ENCODE measurements at places on chromosomes 11 and 22.

DNA sequence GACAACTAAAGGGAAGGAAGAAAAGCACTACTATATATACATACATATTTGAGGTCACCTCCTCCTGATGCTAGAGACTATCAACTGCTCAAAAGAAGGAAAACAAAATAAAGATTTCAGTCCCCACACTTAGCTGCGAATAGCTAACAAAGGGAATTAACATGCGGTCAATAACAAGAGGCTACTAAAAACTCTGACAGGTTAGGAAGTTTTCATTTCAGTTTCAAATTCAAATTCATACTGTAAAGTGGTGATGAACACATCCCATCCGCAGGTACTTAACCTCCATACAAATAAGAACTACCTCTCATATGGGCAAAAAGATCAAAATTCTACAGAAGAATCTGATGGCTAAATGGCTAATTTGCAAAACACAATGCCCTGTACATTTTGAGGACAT, 2.6 kb downstream of the NAP1L4 start:
- DNase-seq, result no peak

- DNase-seq, result no peak
Observed at GRCh38 chr11:7533199-7534041, 19.6 kb downstream of the PPFIBP2 start.

DNA sequence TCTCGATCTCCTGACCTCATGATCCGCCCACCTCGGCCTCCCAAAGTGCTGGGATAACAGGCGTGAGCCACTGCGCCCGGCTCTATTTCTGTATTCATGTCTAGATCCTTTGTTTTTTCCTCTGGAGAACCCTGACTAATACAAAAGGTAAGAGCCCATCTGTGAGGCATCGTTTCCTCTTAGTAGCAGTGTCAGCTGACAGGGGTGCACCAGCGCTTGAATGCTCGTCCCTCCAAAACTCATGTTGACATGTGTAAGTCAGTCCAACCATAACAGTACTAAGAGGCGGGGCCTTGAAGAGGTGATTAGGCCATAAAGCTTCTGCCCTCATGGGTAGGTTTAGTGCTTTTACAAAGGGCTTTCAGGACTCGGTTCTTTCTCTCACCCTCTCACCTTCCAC, 470.1 kb upstream of the B3GAT1 start:
- no peak for DNase-seq

GRCh38 chr22:29136782-29137700, 64.2 kb downstream of the KREMEN1 start:
- no peak for DNase-seq

- peak; percentile 26 for DNase-seq
Observed at GRCh38 chr22:41687901-41688364, 734 bp downstream of the SNU13 start.

- DNase-seq, result peak; percentile 38
Observed at GRCh38 chr11:66070604-66071380, 720 bp downstream of the PACS1 start.

GRCh38 chr22:33380789-33381530, 322.8 kb upstream of the SYN3 start:
- DNase-seq, result peak; percentile 7

DNA sequence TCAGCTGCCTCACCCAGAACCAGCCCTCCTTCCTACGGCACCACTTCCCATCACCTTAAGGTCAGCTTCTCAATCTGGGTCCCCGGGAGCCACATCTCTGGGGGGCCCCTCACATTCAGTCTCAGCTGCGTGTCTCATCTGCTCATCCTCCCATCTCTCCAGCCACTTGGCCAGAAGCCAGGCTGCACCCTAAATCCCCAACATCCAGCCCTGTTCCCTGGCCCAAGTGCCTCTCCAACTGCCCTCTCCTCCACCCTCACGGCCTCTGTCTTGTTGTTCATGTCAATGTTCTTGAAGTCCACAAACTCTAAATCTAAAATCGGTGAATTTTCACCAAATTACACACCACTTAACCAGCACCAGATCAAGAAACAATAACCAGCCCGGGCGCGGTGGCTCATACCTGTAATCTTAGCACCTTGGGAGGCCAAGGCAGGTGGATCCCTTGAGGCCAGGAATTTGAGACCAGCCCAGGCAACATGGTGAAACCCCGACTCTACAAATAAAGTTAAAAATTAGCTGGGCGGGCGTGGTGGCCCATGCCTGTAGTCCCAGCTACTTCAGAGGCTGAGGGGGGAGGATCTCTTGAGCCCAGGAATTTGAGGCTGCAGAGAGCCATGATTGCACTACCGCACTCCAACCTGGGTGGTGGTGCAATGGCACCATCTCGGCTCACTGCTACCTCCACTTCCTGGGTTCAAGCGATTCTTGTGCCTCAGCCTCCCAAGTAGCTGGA, 33.7 kb downstream of the A4GALT start:
- no peak for DNase-seq

DNA sequence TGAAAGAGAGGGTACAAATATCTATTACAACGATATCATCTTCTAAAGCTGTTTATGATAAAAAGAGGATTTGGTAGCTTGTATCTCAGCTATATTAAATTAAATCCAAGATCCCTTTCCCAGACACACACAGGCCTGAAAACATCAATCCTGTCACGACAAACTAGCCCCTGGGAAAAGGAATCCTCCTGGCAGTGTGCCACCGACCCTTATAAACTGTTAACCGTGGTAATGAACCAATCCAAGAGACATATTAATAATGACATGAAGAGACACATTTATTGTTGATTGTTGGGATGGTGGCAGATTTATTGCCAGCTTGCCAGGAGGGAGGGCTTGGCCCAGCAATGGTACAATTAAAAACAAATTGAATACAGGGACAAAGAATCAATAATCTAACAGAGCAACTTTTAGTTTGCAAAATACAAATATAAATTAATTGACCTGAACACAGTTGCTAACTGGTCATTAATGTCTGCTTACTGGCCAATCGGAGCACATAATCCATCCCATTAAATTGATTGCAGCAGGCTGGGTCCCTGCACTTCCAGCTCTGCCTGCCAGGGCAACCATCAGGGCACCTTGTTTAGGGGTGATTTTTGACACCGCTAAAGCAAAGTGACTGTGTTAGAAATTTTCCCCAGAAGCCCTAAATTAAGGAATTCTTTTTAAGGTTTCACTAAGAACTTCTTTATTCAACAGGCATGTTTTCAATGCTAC, 887.6 kb downstream of the OPCML start:
- DNase-seq, result no peak

GRCh38 chr22:41406410-41406809, 24.7 kb downstream of the TEF start:
- no peak for DNase-seq

DNA sequence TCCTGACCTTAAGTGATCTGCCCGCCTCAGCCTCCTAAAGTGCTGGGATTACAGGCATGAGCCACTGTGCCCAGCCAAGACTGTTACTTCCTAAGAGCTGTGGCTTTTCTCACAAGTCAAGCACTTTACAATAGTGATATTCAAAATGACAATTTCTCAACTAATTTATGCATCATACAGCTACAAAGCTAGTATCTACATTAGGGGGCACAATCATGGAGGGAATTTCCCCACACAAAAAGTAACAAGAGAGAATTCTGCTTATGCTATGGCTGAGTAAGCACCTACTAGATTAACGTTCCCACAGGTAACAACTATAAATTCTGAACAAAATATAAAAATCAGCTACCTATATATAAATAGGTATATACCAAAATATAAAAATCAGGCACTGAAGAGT, 72.7 kb downstream of the SBF2 start:
- DNase-seq, result no peak

DNA sequence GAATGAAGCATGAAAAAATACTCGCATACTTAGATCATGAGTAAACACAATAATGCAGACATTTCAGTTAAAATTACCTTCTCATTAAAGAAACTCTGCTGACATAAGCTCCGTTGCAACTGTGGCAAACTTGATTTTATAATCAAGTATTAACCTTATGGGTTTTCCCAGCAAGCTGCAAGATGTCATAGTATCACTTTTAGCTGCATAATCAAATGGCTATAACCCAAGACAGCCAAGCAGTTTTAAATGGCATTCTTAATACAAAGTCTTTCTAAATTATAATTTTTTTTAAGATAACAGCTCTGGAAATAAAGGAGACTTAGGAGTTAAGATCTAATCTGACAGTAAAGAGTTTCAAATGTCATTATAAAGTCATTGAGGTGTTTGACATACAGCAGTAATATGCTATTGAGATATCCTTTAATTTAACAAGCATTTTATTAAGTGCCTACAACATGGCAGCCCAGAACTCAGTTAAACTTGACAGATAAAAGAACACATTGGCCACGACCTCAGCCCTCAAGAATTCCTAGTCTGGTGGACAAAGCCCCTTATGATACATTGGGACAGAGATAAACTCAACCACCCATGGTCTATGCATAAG, 163.1 kb upstream of the FAT3 start:
- no peak for DNase-seq

DNA sequence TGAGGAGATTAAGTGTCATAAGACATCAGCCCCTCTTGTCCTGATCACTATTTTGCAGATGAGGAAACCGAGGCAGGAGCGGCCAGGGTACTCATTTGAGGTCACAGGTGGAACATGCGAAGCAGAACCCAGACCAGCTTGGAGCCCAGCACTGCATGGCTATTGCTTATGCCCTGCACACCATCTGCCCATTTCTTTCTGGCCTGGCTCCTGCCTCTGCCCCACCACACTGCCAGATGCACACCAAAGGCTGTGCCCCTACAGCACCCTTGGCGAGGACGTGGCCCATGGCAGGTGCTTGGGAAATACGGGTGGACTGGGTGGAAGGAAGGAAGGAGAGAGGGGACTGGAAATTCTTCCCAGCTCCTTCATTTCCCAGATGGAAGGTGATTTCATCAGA, 222.9 kb downstream of the CTTN start:
- no peak for DNase-seq

- DNase-seq, result no peak
Observed at GRCh38 chr11:128548649-128549255, 38.6 kb downstream of the ETS1 start.

DNA sequence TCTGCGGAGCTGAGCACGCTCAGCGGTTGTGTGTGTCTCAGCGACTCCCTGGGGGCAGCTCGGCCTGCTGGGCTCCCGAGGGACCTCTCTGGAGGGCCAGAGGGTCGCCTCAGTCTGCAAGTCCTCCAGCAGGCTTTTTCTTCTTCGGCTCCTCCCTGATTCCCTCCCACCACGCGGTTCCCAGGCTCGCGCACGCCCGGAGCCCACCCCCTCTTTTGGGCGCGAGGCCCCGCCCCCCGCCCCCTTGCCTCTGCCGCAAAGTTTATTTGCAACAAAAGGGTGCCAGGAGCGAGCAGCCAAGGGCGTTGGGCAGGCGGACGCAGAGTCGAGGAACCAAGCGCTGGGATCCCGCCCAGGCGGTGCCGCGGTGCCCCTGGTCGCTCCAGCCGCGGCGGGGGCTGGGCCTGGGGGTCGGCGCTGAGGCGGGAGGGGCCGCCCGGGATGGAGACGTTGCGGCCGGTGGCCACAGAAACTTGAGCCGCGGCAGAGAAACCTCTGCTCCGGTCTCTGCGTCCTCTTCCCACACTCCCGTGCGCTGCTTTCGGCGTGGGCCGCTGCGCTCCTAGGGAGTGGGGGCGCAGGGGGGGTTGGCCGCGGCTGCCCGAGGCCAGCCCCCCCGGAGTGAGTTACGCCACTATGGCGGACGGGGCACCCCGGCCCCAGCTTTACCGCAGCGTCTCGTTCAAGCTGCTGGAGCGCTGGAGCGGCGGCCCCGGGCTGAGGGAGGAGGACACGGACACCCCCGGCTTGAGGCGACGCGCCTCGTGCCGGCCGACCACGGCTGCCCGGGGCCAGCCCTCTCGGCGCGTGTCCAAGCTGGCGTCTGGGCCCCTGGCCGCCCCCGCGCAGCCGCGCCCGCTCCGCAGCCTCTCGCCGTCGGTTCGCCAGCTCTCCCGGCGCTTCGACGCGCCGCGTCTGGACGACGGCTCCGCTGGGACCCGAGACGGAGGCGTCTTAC, at the start of gene ARHGEF17:
ARHGEF17 (plus strand) TSS at position 274 of the 958 bp plus-strand sequence; CDS start at position 637, 363 bp downstream.
- peak; percentile 77 for DNase-seq

DNA sequence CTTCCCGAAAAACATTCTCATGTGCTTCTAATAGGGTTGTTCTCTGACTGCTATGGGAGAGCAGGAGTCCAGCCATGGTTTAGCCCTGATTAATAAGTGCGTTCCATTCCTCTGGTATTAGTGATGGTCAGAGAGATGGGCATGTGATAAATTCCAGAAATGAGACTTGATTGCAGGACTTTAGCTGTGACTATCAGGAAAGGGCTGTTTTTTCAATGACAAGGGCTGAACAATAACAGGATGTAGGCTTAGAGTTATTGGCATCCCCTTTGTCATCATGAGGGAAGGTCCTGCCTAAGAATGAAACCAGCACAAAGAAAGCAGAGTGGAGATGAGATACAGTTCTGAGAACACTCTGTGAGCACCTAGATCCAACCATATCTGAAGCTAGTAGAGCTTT, 494.6 kb downstream of the MIAT start:
- DNase-seq, result no peak

DNA sequence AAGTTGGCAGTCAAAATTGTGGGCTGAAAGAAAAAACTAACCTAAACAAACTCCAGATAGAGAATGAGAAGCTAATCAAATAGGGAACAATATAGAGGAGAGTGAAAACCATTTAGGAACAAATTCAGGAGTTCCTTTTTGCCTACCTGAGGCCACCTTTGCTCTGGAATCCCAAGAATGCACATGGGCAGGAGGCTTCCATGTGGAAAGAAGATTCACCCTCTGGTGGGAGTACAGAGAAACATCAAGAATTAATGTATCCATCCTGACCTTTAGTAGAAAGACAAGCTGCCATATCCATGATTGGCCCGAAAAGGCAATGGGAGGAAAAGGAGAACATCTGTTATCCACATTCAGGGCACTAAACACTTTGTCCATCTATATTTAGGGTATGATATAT, 35.0 kb upstream of the MRGPRX1 start:
- no peak for DNase-seq

DNA sequence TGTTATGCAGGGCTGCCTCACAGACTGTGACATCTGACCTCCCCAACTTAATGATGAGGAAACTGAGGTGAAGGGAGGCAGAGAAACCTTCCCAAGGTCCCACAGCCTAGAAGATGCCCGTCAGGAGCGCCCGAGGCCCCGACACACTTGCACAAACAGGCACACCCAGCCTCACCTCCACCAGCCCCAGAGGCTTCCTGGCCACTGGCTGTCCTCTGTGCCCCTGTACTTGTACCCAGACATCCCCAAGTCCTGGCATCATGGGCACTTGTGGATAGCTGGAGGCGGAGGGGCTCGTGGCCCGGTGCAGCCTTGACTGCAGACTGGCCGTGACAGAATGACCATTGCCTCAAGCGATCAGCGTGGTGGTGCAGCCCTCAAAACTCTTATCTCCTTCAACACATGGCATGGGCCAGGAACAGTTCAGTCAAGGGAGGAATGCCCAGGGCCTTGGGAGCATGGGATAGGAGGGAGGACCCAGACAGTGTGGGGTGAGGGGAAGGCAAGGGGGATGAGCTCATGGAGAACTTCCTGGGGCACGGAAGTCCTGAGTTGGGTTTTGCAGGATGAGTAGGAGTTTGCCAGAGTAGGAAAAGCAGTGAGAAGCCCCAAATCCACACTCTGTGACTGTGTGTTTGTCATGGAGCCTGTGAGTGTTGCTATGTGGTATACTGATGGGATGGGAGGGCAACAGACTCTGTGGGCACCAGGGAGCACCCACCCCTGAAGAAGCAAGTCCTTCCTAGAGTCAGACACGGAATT, 25.8 kb upstream of the PPARA start:
- no peak for DNase-seq
